Activated CD8-positive, alpha-beta memory T cell treated with anti-CD3 and anti-CD28 coated beads for 4 hours (primary cell): ENCODE measurements at places on chromosomes 4 and X.

GRCh38 chr4:113811359-113811758, 49.8 kb upstream of the CAMK2D start:
- no peak for DNase-seq

DNA sequence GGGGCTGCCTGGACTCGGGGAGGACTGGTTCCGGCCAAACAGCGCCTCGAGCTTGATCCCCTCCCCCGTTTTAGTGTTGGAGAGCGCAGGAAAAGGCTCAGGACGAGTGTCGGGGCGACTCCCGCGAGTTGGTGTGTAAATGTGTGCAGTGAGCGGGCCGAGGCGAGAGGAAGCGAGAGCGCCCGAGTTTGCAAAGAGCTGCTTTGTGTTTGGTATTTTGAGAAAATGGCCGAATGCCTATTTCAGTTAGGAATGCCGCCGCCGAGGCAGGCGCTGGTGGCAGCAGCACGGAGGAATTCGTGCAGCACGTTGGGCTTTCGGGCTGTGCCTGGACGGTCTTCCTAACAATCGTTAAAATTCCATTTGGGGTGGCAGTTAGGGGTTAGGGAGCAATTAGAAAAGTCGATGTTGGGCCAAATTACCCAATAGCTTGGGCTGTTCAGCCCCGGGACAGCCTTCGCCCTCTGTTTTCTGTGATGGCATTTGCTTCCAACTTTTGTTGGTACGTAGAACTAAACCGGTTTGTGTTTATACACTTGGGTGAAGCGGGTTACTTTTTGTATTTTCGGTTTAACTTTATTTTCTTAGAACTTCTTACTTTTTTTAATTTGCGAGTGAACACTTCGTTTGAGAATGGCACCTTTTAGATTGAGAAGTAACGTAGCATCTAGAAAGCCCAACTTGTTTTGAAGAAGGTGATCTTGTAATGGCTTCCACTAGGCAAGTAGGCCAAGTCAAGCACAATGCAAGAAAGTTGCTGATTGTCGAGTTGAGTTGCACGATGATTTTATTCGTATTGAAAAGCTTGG, 1.6 kb downstream of the REST start:
- peak; percentile 25 for DNase-seq

DNA sequence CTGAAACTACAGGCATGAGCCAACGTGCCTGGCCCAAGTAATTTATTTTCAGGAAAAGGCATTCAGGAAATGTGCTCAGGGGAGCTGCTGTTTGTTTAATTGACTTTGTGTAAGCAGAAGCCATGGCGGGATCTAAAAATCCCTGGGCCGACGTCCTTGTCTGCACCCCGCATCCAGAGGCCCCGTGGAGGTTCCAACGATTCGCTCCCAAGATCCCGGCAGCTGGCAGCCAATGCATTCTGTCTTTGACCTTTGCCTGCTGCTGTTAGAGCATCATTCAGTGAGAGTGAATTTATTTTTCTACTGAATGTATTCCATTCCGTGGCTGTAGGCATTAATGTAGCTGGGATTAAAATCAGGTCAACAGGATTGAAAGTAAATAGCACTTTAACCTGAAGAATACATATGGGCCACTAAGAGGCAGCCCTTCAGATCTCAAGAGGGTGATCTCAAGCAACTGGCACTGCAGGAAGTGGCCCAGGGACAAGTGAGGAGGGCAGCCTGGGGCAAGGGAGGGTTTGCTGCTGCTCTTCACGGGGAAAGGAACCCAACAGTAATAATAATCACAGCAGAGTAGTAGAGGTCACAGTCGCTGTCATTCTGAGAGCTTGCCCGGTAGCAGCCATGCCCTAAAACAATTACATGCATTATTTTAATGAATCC, 75.2 kb downstream of the PSAPL1 start:
- DNase-seq = no peak

DNA sequence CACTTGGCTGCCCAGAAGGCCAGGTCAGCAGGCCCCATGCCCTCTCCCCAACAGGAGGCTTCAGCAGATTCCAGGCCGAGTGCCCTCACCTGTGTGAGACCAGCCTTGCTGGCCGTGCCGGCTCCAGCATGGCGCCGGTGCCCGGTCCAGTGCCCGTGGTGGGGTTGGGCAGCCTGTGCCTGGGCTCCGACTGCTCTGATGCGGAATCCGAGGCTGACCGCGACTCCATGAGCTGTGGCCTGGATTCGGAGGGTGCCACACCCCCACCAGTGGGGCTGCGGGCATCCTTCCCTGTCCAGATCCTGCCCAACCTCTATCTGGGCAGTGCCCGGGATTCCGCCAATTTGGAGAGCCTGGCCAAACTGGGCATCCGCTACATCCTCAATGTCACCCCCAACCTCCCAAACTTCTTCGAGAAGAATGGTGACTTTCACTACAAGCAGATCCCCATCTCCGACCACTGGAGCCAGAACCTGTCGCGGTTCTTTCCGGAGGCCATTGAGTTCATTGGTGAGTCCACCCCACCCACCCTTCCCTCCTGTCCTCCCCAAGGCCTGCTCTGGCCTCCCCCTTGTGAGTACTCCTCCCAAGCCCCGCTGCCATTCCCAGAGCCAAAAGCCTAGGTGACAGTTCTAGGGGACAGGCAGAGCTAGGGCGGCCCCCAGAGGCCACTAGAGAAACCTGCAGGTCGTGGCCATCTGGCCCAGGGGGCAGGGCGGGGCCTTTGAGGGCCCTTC, 2.3 kb downstream of the DUSP9 start:
- DNase-seq = no peak

GRCh38 chr4:177107288-177107921, 202.3 kb upstream of the NEIL3 start:
- DNase-seq = no peak

DNA sequence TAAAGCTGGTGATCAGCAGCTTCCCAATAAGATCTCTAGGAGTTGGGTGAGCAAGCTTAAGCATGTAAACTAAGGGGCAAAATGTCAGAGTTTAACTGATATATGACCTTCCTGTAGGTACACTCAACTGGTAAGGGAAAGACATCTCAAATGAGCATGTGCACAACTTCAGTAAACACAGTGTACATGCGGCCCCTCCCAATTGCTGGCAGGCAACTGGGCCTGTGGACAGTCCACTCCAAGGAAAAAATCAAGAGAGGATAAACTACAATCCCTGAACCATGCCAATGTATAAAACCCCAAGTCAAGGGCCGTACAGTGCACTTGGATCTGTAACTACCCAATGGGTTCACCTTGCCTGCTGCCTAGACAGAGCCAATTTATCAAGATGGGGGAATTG, 4.9 kb upstream of the NAA11 start:
- no peak for DNase-seq

DNA sequence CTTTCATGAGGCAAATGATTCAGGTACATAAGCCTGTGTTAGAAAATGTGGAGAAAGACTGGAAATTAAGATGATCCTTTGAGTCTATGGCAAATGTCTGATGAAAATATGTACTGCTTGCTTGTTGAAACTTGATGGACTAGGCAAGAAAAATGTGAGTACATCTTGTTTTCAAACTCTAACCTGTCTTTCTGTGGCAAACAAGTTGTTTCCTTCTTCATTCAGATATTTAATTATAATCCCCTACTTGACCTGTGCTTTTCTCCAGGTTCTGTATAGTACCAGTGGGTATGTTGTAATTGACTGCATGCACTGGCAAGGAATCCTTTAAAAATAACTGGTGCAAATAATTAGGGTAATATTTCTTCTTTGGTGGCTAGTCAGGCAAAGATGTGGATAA, 136.7 kb downstream of the ARHGAP24 start:
- DNase-seq = no peak

- DNase-seq = no peak
These were observed 37.5 kb upstream of the IL13RA2 start for GRCh38 chrX:115054876-115055275.

GRCh38 chr4:147785129-147785528, 53.2 kb downstream of the ARHGAP10 start:
- DNase-seq = no peak

DNA sequence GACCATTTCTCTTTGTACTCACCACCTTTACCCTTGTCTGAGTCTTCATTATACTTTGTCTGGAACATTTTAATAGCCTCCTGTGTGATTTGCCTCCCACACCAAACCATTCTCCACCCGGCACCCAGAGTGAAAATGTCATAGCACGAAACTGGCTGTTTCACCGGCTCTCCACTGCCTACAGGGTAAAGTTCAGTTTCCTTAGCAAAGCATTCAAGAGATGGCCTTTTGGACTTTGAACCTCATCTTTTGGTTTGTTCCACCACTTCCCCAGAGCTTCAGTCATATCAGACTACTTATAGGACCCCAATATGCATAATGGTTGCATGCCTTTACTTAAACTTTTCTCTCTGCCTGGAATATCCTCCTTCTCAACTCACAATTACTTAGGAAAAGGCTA, 38.3 kb downstream of the RAP2C start:
- DNase-seq = no peak

GRCh38 chrX:134664202-134664601, 5.9 kb upstream of the PLAC1 start:
- no peak for DNase-seq

GRCh38 chr4:10173754-10174749, 57.5 kb upstream of the WDR1 start:
- DNase-seq = no peak

DNA sequence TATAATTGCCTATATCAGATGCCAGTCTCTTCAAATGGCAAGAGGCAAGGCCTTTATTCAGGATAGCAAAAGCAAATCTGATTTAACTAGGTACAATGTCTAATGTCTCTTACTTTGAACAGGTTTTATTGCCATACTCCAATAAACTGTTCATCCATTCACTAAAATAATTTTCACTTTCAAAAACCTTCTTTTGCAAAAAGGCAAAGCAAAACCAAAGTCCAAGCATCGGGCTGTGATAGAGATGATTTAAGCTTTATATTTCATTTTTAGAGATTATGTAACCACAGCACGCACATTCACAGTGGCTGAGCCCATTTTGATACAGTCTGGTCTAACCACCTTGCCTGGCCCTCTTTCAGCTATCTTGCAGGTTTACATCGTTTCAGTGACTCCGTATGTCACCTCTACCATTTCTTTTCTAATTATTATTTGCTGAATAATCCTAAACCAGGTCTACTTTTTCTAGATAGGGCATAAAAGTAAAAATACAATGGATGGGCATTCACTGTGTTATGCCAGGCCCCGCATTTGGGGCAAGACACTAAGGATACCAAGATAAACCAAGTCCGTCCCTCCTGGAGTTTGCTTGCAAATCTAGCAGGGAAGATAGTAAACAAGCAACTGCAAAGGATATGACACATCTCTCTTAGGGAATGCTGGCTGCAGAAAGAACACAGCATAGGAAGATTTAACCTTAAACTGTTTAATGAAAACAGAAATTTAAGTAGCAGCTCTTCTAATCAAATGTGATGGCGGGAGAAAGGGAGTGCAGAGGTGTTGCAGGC, 1.8 kb downstream of the CASP3 start:
- no peak for DNase-seq

DNA sequence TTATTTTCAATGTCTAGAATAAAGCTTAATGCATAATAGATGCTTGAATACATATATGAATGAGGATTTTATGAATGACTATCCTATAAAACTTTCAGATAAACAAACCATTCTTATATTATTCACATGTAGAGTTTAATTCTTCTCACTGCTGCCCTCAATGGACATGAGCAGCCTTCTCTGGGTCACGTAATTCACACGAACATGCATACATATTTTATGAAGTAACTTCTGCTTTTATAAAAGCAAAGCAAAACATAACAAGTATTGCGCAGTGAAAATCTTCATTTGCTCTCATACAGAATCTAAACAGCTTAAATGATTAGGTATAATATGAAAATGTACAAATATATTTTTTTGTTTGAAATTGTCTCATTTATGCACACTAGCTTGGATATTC, 116.7 kb downstream of the TMA16 start:
- no peak for DNase-seq

GRCh38 chrX:70452143-70452733, 7.6 kb downstream of the DLG3 start:
- DNase-seq = no peak

DNA sequence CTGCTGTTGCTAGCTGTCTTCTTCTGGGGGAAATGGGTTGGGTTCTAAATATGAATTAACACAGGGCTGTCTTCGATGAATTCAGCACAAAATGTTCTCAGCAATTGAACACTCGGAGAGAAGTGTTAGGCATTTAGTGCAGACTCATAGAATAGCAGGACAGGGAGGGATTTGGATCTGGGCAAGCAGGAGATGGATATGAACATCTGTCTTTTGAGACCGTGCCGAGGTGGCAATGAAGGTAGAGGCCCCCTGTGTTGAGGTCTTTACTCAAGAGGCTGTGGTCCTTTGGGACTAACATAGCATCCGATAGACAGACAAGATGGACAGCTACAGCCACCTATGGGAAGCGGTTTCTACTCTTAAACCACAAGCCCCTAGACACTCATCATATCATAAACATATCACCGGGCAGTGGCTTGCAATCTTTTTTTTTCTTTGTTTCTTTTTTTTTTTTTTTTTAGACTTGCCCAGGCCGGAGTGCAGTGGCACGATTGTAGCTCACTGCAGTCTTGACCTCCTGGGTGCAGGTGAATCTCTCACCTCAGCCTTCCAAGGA, 6.7 kb downstream of the CD99 start:
- no peak for DNase-seq

GRCh38 chr4:169045862-169046584, 36.0 kb upstream of the CBR4 start:
- no peak for DNase-seq

- no peak for DNase-seq
These were observed 37.9 kb upstream of the PAPSS1 start for GRCh38 chr4:107757864-107758476.

GRCh38 chrX:134163836-134164235, 73.1 kb upstream of the CCDC160 start:
- no peak for DNase-seq

DNA sequence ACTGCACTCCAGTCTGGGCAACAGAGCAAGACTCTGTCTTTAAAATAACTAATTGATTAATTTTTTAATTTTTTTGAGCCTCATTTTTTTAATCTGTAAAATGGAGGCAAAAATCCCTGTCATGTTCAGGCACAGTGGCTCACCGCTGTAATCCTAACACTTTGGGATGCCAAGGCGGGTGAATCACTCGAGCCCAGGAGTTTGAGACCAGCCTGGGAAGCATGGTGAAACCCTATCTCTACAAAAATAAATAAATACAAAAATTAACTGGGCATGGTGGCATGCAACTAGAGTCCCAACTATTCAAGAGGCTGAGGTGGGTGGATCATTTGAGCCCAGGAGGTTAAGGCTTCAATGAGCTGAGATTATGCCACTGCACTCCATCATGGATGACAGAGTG, 15.4 kb downstream of the AMTN start:
- DNase-seq = no peak

- no peak for DNase-seq
These were observed 34.1 kb upstream of the INTU start for GRCh38 chr4:127598656-127599055.
